Suppressor macrophage (primary cell): ENCODE measurements at places on chromosomes 2 and 18.

GRCh38 chr2:170576296-170576695 lies 138.8 kb upstream of the SP5 start:
- no peak for DNase-seq

GRCh38 chr18:60506682-60507081 lies 134.1 kb upstream of the MC4R start:
- no peak for DNase-seq

DNA sequence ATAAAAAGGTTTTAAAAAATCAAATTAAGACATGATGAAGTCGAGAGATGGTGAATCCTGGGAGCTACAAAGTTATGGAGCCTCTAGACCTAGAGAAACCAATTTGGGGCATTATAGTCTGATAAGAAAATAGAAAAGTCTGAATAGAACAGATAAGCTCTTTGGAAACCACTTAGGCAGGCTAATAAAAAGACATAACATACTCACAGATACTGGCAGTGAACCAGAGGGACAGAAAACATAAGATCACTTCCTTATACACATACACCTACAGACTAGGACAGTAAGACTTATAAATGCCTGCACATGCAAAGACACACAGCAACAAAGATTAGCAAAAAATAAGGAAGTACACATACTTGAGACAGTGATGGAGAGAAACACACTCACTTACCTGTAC lies 20.0 kb downstream of the SMC6 start:
- no peak for DNase-seq

DNA sequence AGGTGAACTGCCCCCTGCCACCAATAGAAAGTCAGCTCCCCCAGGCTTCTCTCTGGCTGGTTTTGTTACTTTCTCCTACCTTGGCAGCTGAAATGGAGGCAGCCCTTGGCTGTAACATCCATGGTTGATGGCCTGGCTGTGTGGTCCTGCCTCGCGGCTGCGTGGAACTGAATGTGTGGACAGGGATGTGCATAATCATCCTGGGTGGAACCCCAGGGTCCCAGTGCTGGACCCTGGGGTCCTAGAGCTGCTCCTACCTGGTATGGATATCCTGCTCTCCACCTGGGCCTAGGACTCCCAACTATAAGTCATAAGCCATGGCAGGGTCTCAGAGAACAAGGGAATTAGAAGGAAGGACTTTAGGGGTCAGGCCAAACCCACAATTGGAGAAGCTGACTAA lies 93.5 kb downstream of the CAPN13 start:
- no peak for DNase-seq

DNA sequence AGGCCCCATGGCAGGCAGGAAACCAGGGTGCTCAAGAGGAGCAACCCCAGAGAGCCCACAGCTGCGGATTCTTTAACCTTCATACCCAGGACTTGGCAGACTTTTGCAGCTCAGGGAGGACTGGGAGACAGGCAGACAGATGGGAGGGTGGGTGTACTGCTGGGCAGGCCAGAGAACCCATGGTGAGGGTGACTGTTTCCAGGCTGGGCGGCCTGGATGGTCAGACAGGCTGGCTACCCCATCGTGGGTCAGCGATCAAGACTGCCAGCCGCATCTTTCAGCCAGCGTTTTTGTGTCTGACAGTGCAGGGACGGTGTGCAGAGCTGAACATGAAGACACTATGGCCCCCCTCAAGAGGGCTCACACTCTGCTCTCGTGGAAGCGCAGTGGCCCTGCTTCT lies 82.2 kb downstream of the MARCO start:
- no peak for DNase-seq
